ENCODE measurements at places on chromosomes 13 and 19. TPM values are rescaled to one million over a fixed set of nuclear protein-coding genes. Genes with fewer than 3 reads are reported as not detected.

DNA sequence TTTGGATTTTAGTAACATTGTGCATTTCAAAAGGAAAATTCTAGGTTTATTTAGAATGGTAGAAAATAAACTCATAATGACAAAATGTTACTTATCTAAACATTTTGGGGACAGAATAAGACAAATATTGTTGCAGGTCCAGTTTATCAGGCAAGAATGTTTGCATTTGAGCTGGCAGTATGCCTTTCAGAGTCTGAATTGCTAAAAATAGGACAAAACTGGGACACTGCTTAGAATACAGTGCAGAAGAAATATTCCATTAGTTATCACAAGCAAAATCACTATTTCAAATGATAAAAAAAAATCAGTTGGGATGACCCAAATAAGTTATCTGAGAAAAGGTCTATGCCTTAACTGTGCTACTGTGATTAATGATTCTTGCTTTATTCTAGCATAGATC, 870.3 kb upstream of the MIR17HG start:
- no peak for DNase-seq

DNA sequence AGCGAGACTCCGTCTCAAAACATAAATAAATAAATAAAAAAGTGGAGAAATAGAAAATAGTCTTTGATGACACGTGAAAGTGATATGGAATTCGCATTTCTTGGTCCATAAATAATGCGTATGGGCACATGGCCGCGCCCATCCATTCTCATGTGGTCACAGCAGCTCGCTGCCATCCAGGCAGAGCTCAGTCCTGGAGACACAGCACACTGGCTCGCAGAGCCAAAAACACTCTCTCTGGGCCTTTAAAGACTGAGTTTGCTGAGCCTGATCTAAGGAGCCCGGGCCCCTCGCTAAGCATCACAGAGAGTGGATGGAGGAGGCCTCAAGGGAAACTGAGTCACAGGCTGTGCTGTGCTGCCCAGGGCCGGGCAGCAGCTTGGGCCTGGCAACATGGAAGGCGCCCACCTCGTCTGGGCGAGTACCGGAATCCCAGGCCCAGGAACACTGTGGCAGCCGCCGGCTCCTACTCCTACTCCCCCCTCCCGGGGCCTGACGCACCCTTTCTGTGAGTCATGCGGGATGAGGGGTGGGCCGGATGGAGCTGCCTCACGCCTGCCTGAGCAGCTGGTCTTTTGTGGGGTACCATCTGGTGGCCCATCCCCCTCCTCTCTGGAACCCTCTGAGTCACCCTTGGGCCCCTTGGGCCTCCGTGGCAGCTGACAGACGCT, 28.9 kb upstream of the CACTIN start:
- DNase-seq: peak; percentile 96

- no peak for DNase-seq
Measured at GRCh38 chr19:56147307-56147706, 6.2 kb downstream of the ZNF444 start.

GRCh38 chr13:29925457-29926097, 75.2 kb upstream of the UBL3 start:
- DNase-seq: peak; percentile 86

GRCh38 chr13:58566176-58566575, 934.6 kb downstream of the PCDH17 start:
- no peak for DNase-seq

DNA sequence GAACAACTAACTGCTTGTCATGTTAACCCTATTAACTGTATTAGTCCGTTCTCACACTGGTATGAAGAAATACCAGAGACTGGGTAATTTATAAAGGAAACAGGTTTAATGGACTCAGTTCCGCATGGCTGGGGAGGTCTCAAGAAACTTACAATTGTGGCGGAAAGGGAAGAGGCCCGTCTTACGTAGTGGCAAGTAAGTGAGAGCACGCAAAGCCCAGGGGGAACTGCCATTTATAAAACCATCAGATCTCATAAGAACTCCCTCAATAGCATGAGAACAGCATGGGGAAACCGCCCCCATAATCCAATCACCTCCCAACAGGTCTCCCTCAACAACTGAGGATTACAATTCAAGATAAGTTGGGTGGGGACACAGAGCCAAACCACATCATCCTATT, 34.7 kb downstream of the PHF11 start:
- no peak for DNase-seq

Gene PCDH17
- total RNA-seq: 0.86 TPM

Gene LRCH1
- 8.4 TPM for total RNA-seq

Gene FGF22
- total RNA-seq: not detected

All from fibroblast of villous mesenchyme (primary cell).